Right ventricle myocardium inferior (tissue), 1 donor: ENCODE measurements at places on chromosomes 7 and 10. TPM values are rescaled to one million over a fixed set of nuclear protein-coding genes. Genes with fewer than 3 reads are reported as not detected.

GHRHR gene
- total RNA-seq = not detected

PKD1L1 gene
- 1.3 TPM for total RNA-seq

SH2D4B gene
- total RNA-seq = not detected

PILRA gene
- 3.8 TPM for total RNA-seq

VSTM4 gene
- total RNA-seq = 21.8 TPM

RADIL gene
- 3.9 TPM for total RNA-seq

AKR1C4 gene
- not detected for total RNA-seq

NUTM2D gene
- 4.7 TPM for total RNA-seq

SH3PXD2A gene
- 28.7 TPM for total RNA-seq

C7orf33 gene
- total RNA-seq = not detected

NEUROD6 gene
- not detected for total RNA-seq

STAM gene
- 19.4 TPM for total RNA-seq

LGI1 gene
- total RNA-seq = not detected

TYSND1 gene
- 6.2 TPM for total RNA-seq

VENTX gene
- total RNA-seq = 0.54 TPM

PTF1A gene
- not detected for total RNA-seq

LLCFC1 gene
- not detected for total RNA-seq

ERVW-1 gene
- total RNA-seq = not detected

CNTNAP2 gene
- 0.65 TPM for total RNA-seq

PDK4 gene
- 431 TPM for total RNA-seq

LFNG gene
- total RNA-seq = 6.5 TPM

TMEM270 gene
- not detected for total RNA-seq

TRIL gene
- total RNA-seq = 2.3 TPM

TWIST1 gene
- 1.6 TPM for total RNA-seq

HGF gene
- 3.1 TPM for total RNA-seq

C10orf90 gene
- not detected for total RNA-seq

GRID1 gene
- 1.3 TPM for total RNA-seq

MNX1 gene
- not detected for total RNA-seq

FZD8 gene
- total RNA-seq = 9.0 TPM

CAMK1D gene
- 5.2 TPM for total RNA-seq

VPS26A gene
- total RNA-seq = 32.5 TPM

ACSM6 gene
- not detected for total RNA-seq

SLC26A3 gene
- total RNA-seq = not detected

SPDYE11 gene
- total RNA-seq = not detected

AMZ1 gene
- total RNA-seq = 0.05 TPM

SPDYE6 gene
- total RNA-seq = not detected

INSYN2A gene
- not detected for total RNA-seq

TMUB1 gene
- total RNA-seq = 35.5 TPM

AKR1E2 gene
- total RNA-seq = 5.4 TPM
